SK-N-SH treated with all-trans-retinoic acid at 6 μM for 48 hours (cell line): ENCODE measurements at places on chromosomes 1 and 21.

DNA sequence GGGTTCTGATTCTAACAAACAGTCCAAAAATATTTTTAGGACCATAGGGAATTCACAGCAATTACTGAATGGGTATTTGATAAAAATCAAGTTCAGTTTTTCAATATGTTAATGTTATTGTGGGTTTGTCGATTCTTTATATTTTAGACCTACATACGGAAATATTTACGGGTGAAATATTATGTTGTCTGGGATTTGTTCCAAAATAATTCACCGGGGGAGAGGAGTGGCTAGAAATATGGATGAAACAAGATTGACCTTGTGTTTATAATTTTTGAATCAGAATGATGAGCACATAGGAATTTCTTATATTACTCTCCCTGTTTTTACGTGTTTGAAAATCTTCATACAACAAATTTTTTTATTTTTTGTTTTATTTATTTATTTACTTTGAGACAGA, 56.7 kb upstream of the USP1 start:
- no peak for ATAC-seq

DNA sequence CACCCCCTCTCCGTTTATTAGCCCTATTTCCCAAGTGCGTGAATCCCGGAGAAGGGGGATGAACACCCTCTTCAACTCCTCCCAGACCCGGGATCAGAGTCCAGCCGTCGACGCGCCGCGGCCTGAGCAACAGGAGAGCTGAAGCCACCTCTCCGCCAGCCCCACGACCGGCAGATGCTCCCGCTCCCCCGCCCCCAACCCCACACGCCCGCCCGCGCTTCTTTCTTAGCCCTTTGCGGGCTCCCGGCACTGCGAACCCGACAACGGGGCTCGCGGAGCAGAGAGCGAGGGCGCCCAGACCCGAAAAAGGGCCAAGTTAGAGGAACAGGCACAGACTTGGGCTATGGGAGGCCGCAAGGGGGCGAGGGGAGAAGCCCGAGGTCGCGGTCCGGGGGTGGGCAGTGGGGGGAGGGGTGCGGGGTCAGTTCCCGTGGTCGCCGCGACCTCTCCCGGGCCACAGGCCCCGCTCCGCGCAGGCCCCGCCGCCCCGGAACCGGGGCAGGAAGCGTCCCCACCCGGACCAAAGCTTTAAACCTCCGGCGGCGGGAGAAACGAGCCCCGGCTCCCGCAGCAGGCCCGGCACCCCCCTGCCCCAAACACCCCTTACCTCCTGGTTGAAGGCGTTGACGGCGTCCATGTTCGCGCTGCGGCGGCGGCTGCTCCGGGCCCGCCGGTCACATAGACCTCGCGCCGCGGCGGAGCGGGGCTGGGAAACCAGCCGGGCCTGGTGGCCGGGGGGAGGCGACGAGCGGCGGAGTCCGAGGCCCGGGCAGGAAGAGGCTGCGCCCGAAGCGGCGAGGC, 662 bp downstream of the SCAF4 start:
- ATAC-seq: peak; percentile 51

DNA sequence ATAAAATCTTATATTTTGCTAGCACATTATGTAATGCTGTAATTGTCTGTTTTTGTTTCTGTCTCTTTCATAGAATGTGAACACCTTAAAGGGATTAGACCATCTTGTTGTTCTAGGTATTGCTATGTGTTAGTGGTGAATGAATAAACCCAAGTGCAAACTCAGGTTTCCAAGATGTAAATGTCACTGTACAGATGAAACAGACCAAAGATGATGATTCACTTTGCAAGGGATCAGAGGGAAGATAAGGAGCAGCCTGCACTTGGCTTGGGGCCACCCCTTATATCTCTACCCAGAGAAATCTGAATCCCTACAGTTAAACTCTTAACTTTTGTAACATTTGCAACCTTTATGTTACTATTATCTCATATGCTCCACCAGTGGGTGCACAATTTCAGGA, 25.4 kb downstream of the UROD start:
- no peak for ATAC-seq

DNA sequence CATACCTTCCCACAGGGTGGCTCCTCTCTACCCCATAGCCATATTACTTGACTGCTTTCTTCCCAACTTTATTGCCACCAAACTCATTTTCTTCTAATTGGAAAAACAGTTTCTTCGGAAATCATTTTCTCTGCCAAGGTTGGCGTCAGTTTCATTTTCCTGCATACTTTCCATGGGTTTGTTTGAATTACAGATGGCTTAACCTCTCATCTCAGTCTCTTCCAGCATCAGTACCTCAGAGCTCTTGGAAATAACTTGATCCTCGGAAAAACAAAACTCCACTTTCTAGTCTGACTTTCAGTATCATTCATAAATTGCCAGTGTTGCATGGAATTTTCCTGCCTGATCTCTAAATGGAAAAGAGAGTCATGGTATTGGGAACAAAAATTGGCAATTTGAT, 20.3 kb upstream of the PRDM2 start:
- no peak for ATAC-seq

GRCh38 chr1:54671985-54672608, 30.5 kb downstream of the MROH7 start:
- ATAC-seq: peak; percentile 95

DNA sequence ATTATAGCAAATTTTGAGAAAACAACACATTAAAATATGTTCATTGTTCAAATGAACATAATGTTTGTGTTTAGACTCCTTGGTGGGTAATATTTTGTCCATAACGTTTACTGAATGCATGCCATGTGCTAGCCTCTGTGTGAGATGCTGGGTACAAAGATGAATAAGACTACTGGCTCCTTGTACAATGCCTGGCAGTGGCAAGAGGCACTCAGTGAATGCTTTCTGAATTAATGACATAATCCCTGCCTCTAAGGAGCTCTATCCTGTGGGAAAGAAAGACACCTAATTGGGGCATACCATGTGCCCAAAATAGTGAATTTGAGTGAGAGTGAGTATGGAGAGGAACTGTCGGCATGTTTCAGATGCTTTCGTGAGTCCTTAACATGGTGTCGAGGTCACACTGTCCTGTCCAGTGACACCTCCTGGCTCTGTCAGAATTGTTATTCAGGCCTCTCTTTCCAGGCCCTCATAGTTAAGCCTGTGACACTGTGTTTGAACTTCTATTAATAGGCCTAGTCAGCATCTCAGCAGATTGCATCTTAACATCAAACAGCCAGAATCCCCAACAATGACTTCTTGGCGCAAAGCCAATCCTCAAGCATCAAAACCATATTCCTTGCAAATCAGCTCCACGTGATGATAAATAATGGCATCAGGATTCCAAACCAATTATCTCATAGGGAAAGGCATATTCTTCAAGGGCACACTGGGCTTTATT, 32.8 kb upstream of the S1PR1 start:
- peak; percentile 75 for ATAC-seq

GRCh38 chr21:23939369-23940065, 1667.8 kb downstream of the MRPL39 start:
- ATAC-seq: no peak

DNA sequence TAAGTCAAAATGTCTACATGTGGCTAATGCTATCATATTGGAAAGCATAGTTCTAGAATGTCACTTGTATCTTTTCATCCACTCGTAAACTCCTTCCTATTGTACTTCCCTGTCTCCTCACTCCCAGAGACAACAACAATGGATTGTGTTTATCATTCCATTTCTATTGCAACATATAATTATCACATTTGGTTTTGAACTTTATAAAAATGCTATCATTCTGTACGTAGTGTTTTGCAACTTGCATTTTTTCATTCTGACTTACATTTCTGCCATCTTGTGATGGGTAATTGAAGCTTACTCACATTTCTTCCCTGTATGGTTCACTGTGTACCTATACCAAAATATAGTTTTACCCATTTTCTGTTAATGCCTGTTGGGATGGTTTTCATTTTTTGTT, 14.5 kb upstream of the CSF3R start:
- no peak for ATAC-seq

- ATAC-seq: no peak
These were observed 304.3 kb upstream of the PLD5 start for GRCh38 chr1:242828828-242829227.

GRCh38 chr1:32877211-32878110, 6.7 kb upstream of the FNDC5 start:
- no peak for ATAC-seq

- ATAC-seq: no peak
These were observed 65.5 kb downstream of the DMRTB1 start for GRCh38 chr1:53524428-53525375.

DNA sequence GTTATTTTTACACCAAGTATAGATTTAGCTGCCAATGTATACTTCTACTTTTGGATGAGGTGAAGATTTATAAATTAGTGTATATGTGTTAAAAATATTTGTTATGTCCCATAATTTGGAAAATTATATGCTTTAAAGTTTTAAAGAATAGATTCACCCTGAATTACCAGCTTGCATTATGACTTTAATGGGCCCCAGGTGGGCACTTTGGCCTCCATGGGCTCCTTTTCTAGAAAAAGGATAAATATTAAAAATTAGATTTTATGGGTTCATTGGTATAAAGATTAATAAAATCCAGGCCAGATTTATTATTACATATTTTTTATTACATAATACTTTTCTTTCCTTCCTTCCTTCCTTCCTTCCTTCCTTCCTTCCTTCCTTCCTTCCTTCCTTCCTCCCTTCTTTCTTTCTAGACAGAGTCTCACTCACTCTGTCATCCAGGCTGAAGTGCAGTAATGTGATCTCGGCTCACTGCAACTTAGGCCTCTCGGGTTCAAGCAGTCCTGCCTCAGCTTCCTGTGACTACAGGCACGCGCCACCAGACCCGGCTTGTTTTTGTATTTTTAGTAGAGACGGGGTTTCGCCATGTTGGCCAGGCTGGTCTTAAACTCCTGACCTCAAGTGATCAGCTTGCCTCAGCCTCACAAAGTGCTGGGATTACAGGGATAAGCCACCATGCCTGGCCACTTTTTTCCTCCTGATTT, 21.9 kb downstream of the KMO start:
- ATAC-seq: no peak

- no peak for ATAC-seq
These were observed 82.3 kb downstream of the GPR89B start for GRCh38 chr1:148010527-148010926.

DNA sequence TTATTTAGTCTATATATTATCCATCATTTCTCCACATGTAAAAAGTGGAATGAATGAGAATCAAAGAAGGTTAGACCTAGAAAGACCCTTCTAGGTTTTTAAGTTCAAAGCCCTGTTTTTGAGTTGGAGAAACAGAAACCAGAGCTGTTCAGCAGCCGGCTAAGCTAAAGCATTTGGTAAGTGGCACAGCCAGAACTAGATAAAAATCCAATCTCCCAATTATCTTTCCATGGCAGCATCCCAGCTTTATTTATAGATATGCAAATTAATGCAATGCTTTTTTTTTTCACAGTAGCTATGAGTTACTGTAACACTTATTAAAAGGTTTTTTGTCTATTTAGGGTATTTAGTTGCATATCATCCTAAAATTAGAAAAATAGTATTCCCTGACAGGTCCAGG, 85.1 kb downstream of the NIBAN1 start:
- ATAC-seq: peak; percentile 43

DNA sequence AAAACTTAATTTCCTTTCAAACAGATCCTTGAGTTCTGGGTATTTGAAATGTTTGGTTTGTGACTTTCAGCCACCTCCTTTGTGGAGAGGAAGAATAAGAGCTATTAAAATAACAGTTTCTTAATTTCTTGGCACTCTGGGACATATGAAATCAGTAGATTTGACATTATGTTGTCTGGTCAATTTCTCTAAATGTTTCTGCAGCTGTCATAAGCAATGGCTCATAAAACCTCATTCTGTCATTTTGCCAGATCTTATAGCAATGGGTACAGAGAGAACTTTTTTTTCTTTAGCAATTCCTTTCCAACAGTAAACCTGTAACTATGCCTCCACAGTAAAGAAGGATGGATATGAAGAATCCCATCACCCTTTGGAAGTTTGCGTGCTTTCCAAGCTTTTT, 52.6 kb downstream of the LAMC1 start:
- peak; percentile 24; the same call in 2 of the 3 replicates for ATAC-seq

DNA sequence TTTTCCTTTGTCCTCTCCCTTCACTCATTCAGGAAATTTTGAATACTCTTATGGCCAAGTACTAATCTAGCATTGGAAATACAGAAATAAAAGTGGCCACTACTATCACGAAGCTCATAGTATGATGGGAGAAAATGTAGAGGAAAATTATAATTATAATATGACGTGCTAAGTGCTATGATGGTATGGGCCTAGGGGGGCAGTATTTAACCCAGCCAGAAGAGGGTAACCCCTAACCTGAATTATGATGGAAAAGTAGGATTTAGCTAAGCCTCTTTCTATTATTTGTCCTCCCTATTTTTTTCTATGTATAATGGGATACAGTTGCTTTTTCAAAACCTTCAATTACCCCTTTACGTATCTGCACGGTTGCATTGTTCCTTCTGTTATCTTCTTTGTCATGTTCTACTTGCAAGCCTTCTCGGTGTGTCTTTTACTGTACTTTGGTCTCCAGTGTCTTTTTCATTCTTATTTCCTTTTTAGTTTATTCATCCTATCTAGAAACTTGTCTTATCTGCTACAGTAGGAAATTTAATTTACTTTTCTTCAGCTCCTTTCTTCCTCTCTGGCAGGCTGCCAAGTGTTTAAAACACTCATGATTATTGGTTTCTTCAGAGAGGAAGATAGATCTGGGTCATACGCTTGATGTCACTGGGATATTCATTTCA, 88.8 kb upstream of the GPR52 start:
- ATAC-seq: no peak

- ATAC-seq: no peak
These were observed 5.8 kb downstream of the TINAGL1 start for GRCh38 chr1:31581821-31582810.

GRCh38 chr1:46223472-46223943, 20.4 kb downstream of the LURAP1 start:
- ATAC-seq: peak; percentile 99

- peak; percentile 72; the same call in 2 of the 3 replicates for ATAC-seq
These were observed 724.6 kb downstream of the USP25 start for GRCh38 chr21:16454399-16454798.

DNA sequence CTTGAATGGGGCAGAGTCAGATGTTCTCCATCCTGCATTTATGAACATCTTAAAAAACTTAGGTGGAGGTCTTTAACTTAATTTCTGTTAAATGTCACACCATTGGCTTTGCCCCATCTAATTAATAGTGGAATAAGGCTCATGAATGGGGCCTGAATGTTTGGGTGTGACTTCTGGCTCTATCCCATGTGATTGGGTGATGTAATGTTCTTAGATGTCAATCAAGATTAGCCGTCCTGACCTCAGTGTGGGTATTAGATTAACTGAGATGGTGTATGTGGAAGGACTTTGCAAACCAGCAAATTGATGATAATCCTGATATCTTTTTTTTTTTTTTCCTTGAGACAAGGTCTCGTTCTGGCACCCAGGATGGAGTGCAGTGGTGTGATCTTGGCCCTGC, 38.1 kb downstream of the C1orf21 start:
- no peak for ATAC-seq

GRCh38 chr1:150235294-150235851, 539 bp downstream of the ANP32E start:
- peak; percentile 3 for ATAC-seq

DNA sequence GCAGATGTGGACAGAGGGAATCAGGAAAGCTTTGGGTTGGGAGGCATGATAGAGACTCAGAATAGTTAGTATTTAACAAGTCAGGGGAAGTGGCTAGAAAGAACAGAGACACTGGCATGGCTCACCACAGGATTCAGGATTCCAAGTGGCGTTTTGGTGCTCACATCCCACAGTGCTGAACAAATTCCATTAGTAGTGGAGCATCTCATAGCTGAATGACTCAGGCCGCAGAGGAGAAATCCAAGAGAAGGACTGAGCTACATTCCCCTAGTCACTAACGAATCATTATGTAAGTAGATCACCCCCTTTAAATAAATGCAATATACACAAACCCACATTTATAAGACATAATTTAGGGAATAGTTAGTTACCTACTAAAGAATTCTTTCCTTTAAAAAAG, 5.0 kb upstream of the KCNJ9 start:
- ATAC-seq: no peak

- no peak for ATAC-seq
These were observed 62.3 kb upstream of the RCC1 start for GRCh38 chr1:28443550-28443949.
